ENCODE measurements at places on chromosomes 3 and 15.
A peak's percentile ranks its signal among the peaks of the same experiment; 100 is the strongest.

GRCh38 chr3:106610362-106610959 is 741.6 kb upstream of the CBLB start:
- DNase-seq: no peak

DNA sequence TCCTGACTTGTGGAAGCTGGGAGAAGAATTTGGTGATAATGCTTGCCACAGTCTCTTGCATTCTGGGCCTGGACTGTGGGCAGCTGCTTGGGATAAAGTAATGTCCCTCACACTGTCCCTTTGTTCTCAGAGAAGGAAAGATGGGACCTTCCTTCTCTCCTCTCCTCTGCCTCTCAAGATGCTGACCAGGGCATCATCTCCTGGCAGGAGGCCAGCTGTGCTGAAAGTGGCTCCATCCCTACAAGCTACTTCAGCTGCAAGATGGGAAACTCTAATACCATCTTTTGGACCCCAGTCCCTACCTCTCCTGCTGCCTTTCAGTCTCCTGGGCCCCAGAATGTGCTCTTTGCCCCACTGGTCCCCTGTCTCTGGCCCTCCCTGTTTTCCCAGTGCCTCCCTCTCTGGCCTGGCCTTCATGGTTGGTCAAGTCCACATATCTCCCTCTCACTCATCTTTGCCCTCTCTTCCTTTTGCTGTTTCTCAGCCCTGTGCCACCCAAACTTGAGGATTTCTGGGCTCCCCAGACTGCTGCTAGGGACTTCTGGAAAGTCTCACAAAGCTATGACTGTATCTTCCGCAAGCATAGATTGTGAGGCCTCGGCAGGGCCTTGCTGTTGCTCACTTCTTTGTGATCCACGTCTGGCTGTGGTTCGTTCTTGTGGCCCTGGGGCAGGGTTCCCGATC is 7.1 kb upstream of the SLC6A20 start:
- peak; percentile 25 for DNase-seq

- DNase-seq: no peak
Measured at GRCh38 chr3:175748087-175748730, 889.1 kb downstream of the NAALADL2 start.

DNA sequence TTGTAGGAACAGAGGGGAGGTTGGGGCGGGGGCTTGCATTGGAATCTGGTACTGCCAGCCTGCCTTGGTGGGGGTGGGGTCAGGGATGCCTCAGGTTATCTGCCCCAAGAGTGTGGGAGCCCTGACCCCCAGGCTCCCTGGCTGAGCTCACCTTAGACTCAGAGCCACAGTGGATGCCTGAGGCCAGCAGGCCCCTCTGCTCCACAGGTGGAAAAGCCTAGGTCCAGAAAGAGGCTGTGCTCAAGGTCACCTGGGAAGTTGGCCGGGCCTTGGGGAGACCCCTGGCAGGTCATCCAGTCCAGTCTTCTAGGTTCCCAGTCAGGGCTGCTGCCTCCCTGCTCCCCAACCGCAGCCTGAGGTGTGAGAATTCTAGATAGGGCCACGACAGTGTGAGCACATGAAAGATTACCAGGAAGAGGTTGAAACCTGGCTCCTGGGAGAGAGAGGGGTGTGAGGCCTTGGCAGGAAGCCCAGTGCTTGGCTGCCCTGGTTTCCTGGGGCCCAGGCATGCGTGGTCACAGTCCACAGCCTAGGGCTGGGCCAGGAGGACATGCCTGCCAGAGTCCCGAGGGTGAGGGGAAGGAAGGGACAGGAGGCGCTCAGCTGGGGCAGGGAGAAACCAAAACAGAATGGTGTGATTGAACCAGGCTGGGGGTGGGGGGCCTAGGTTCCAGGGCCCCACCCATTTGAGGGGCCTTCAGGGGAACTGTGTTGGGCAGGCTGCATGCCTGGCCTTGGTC is 4.9 kb downstream of the HDAC11 start:
- peak; percentile 92 for DNase-seq

DNA sequence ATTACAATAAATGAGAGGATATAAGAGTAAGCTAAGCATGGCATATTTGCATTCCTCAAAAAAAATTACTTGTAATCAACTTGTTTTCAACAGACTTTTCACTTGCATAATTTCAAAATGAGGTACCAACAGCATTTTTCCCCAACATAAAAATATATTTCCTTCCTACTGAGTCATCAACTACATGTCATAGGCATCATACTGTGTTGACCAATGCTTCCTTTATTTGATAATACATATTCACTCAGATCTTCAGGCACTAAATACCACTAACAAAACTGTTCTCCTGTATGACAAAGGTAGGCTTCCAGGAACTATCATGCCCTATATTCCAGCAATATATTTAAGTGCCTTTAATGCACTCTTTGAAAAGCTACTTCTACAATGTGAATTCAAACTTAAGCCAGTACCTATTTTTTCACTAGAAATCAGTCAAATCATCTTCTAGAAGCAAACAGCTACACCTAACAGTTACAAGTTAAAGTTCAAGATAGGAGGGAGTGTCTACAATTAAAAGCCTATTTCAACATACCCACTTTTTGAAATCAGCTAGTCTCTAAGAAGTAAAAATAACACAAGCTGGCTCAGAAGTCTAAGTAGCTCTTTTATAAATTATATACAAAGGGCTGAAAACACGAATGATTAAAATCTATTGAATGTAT is 11.3 kb downstream of the ADAM10 start:
- no peak for DNase-seq

All from RPMI8226 (cell line).